Osteoblast (primary cell): ENCODE measurements at places on chromosomes 12 and 14. TPM values are rescaled to one million over a fixed set of nuclear protein-coding genes. Genes with fewer than 3 reads are reported as not detected.

- H3K4me3 ChIP-seq, result peak overlapping the region; percentile 30
- peaks cover 21% of the 10 kb centered on the region for H3K4me1 ChIP-seq
- no peaks in the 10 kb centered on the region for H3K36me3 ChIP-seq
- H3K27me3 ChIP-seq, result peaks cover 3% of the 10 kb centered on the region
- peak; percentile 86 for DNase-seq
Observed at GRCh38 chr14:54818201-54819133, 84.2 kb downstream of the GCH1 start.

The ANKS1B gene
- total RNA-seq, result 2.2 and 2.4 TPM in 2 replicates

The CD163L1 gene
- under 0.01 and 0.88 TPM in 2 replicates for total RNA-seq

The PLD4 gene
- total RNA-seq, result not detected in 2 replicates

DNA sequence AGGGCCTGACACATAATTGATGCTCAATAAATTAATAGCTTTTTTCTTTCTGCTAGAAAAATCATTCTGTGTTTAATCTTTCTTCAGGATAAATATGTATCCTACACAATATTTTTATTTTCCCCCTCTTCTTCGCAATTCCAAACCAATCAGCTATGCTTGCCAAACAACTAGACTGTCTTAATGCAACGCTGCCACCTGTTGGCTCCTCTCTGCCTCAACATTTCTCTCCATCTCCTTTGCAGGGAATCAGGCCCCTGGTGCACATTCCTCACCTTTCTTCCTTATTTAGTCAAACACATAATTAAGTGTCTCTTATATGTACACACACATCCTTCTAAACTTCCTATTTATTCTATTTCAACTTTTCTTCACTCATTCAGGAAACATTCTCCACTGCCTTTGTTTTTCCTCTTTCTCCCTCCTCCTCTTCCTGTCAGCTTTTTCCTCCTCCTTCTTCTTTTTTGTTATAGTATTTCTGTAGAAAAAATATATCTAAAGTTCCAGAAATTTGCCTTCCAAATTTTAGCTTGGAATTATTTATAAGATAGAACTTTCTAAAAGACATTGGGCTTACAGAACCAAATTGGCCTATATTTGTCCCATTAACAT is 406.0 kb downstream of the PRKD1 start:
- no peaks in the 10 kb centered on the region for H3K36me3 ChIP-seq
- no peak overlapping the region for H3K27ac ChIP-seq
- H3K4me3 ChIP-seq, result no peak overlapping the region
- H3K4me1 ChIP-seq, result no peaks in the 10 kb centered on the region
- H3K27me3 ChIP-seq, result no peaks in the 10 kb centered on the region
